ENCODE measurements at places on chromosomes 5 and 9. TPM values are rescaled to one million over a fixed set of nuclear protein-coding genes. Genes with fewer than 3 reads are reported as not detected.
A peak's percentile ranks its signal among the peaks of the same experiment; 100 is the strongest.

DNA sequence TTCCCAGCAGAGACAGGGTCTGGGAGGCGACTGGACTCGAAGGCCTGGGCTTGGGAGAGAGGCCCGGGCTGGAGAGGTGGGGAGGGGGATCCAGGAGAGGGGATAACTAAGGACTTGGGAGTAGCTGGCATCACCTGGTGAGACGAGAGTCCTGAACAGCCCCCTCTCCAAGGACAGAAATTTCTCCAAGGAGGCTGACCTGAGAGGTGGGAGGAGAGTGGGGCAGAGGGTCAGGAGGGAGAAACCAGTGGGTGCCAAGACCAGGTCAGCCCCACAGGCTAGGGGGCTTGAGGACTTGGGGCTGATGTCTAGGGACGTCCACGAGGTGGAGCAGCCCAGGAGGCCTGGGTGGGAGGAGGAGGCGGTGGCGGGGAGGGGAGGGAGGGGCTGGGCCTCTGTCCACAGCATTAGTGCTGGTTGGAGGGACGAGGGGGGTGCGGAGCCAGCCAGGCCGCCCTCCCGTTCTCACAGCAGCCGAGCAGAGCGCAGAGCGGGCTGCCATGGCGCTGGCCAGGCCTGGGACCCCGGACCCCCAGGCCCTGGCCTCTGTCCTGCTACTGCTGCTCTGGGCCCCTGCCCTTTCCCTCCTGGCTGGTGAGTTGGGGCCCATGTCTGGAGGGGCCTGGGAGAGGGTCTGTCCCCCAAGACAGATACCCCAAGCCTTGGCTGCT lies at the start of gene CRB2:
Gene CRB2 (plus strand): TSS at position 437 of the 671 bp plus-strand sequence. CDS start 64 bp downstream, at position 501.
- no peak for DNase-seq

The GTF3C5 gene
- 95.7 TPM for total RNA-seq

GRCh38 chr9:88533951-88534455 lies 975 bp upstream of the NXNL2 start:
- no peak for DNase-seq

The ADGRD2 gene
- not detected for total RNA-seq

The QRFP gene
- total RNA-seq = not detected

DNA sequence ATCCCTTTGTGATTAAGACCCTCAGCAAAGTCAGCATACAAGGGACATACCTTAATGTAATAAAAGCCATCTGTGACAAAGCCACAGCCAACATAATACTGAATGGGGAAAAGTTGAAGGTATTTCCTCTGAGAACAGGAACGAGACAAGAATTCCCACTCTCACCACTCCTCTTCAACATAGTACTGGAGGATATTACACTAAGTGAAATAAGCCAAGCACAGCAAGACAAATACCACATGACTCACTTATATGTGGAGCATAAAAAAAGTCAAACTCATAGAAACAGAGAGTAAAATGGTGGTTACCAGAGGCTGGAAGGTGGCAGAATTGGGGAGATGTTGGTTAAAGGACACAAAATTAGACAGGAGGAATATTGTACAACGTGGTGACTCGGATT lies 118.1 kb upstream of the NFIL3 start:
- no peak for DNase-seq

The PRDM9 gene
- not detected for total RNA-seq

DNA sequence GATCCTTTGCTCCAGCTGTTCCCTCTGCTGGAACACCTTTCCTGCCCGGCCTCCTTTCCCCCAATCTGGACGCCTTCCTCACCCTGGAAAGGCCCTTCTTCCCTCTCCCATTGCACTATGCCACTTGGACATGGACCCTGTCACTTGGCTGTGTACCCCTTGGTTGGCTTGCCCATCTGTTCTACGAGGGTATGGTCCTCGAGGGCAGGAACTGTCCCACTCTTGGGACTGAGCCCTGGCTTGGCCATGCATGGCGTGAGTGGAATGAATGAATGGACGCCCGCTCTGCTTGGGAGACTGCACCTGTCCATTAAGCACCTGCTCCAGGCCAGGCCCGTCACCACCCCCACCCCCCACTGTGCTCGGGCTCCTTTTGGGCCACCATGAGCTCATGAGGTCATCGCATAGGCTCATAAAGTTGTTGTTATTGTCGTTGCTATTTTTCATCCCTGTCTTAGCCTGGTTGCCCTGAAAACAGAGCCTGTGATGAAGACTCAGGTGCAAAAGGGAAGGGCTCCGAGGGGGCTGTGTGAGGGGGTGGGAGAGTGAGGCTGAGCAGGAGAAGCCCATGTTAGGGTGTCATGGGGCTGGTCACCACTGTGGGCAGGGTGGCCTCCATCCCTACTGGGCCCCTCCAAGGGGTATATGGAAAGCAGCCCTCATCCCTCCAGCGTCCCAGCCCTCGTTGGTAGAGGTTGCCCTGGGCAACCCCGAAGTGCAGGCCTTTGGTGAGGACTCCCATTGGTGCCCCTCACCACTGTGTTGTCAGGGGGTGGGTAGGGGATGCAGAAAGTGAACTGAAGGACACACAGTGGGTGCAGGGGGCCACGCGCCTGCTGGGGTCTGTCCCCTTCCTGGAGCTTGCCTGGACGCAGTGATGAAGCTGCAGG lies 57.2 kb upstream of the IER5L start:
- DNase-seq = no peak

DNA sequence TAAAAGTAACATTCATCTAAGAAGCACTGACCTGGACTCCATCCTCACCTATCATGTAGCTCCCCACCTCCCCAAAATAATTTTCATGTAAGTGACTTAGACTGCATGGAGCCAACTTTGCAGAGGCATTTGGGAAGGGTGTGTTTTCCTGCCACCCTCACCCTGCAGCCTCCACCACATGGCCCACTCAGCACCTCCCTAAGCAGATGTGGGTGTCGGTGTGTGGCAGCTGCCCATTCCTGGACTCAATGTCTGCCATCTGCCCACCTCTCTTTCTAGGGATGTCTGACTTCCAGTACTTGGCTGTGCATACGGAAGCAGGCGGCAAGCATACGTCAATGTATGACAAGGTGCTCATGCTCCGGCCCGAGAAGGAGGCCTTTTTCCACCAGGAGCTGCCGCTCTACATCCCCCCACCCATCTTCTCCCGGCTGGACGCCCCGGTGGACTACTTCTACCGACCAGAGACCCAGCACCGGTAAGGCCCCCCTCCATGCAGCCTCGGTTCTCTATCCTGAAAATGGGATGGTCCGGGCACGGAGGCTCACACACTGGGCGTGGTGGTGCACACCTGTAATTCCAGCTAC lies 12.7 kb downstream of the GTF3C5 start:
- no peak for DNase-seq

The C9orf153 gene
- 0.34 TPM for total RNA-seq

DNA sequence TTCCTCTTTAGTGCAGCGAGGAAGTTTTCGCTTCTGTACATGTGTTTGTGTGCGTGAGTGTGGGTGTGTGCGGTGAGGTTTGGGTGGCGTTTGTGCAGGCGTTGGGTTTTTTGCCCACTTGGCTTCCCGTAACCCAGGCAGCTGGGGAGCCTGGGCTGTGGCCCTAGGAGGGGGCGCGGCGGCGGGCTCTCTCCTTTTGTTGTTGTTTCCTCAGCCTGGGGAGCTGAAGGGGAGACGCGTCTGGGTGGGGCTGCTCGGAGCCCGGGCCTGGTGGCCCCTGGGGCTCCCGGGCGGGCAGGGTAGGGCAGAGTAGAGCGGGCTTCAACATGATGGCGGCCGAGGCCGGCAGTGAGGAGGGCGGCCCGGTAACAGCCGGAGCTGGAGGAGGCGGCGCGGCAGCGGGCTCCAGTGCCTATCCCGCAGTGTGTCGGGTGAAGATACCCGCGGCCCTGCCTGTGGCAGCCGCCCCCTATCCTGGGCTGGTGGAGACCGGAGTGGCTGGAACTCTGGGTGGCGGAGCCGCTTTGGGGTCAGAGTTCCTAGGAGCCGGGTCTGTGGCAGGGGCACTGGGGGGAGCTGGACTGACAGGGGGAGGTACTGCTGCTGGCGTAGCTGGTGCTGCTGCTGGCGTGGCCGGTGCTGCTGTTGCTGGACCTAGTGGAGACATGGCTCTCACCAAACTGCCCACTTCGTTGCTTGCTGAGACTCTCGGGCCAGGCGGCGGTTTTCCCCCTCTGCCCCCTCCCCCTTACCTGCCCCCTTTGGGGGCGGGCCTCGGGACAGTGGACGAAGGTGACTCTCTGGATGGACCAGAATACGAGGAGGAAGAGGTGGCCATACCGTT lies 665 bp downstream of the RASA1 start:
- DNase-seq = peak; percentile 78

DNA sequence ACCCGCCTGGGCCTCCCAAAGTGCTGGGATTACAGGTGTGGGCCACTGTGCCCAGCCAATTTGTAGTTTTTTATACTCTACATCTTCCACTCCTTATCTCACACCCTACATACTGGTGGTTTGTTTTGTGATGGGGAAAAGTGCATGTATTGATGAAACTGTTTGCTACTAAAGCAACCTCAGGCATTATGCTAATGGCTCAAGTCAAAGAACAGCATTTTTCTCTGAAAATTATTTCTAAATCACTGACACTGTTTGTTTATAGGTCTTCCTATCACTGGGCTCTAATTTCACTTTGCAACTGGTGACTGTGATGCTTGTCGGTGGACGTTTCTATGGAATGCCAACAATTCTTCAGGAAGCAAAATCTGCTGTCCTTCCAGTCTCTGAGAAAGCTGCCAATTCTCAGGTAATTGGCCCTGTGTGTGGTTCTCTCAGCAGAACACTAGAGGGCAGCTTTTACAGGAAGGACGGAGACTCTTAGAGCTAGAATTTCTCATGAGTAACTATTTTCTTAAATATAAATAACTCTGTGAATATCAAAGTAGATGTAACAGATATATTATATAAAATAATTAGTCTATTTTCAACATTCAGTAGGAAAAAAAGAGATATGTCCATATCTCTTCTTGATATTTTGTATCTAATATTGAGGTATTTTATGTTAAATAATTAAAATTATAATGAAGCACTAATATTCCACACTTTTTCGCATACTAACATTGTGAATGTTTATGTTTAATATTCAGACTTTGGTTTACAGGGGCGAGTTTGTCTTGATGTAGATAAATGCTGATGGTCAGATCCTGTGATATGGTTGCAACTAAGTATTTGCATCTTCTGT lies 244.1 kb downstream of the ADGRV1 start:
- no peak for DNase-seq

GRCh38 chr5:79685627-79686026 lies 4.0 kb upstream of the CMYA5 start:
- DNase-seq = no peak

GRCh38 chr5:156476678-156477077 lies 149.7 kb downstream of the SGCD start:
- no peak for DNase-seq

The ZNF346 gene
- total RNA-seq = 25.1 TPM

GRCh38 chr5:55820488-55820887 lies 30.7 kb upstream of the IL31RA start:
- no peak for DNase-seq

GRCh38 chr9:89497257-89497963 lies 503 bp downstream of the SEMA4D start:
- DNase-seq = peak; percentile 58

- DNase-seq = no peak
These were observed 1.0 kb downstream of the SMIM3 start for GRCh38 chr5:150779397-150780186.

GRCh38 chr5:154117930-154118329 lies 72.6 kb upstream of the GALNT10 start:
- no peak for DNase-seq

DNA sequence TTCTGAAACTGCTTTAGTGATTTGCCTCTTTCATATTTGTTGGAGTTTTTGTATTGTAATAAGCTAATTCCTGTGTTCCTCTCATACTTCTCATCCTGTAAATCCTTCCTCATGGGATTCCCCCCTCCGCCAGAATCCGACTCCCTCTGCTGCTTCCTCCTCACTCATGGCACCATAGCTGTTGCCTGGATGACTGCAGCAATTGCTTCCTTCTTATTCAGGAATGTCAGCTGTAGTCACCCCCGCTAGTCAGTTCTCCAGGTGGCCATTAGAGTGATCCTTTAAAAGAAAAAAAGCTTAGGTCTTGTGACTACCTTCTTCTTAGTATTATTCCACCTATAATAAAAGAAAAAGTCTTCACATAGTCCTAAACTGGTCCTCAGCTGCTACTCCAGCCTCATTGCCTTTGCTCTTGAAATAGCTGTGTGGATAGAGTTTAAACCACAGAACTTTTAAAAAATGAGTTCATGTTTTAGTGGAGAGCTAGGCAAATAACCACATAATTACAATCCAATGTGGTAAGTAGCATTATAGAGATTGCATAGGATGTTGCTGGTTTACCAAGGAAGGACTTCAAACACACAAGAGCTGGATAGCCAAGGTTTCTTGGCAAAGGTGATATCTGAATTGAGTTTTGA lies 227.3 kb downstream of the KDM4C start:
- no peak for DNase-seq

GRCh38 chr5:80181618-80182211 lies 74.1 kb downstream of the SERINC5 start:
- DNase-seq = peak; percentile 75

GRCh38 chr9:133711428-133712220 lies 26.5 kb downstream of the SARDH start:
- DNase-seq = no peak

GRCh38 chr9:127599550-127599891 lies 12.6 kb upstream of the STXBP1 start:
- no peak for DNase-seq

- no peak for DNase-seq
These were observed 41.5 kb upstream of the HOMER1 start for GRCh38 chr5:79555418-79555817.
